ENCODE measurements at places on chromosomes 4 and X.

DNA sequence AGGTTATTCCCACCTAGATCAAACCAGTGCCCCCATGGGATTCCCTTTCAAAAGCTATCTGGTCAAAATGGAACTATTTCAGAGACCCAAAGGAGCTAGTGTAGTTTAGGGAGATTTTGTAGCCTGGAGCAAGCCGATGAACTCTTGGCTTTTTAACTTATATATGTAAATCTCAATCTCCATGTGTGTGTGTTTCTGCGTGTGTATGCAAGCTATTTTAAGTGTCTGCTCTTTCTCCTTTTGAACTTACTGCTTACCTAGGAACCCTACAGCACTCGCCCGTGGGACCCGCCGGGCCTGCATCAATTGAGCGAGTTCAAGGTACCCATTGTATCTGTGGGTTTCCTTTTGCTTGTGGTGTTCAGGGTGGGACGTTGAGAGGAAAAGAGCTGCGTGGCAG lies 10.4 kb downstream of the CSTF2 start:
- no peak for DNase-seq

- DNase-seq, result peak; percentile 35
Observed at GRCh38 chr4:17347445-17347844, 164.4 kb downstream of the QDPR start.

DNA sequence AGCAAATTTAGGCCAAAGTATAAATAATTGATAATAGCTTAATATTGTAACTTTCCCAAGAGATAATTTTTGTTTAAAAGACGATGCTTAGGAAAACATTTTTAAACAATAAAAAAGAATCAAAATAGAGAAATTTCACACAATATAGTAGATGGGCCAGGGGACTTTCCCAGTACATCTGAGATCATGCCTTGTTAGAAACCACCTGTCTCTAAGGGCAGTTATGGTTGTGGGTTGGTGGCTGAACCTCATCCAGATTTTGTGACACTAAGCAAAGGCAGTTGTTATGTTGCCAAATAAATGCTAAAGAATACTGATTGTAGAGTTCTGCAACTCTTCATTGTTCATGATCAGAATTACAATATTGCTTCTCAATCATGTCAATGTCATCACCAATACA lies 270.6 kb downstream of the BANK1 start:
- no peak for DNase-seq

DNA sequence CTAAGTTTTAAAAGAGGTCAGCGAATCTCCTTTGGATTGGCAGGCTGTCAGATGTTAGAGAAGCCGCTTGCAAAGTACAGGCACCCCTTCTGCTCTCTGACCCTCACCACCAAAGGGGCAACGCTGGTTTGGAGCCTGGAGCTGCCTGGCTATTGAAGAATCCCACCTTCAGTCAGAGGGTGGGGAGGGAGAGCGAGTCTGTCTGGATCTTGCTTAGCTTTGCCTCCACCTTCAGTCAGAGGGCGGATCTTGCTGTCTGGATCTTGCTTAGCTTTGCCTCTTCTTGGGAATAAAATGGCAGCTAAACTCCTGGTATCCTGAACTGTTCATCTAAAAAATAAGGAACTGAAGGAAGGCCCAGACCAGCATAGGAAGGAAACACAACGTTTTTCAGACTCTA lies 7.3 kb downstream of the CCDC110 start:
- no peak for DNase-seq

GRCh38 chr4:185358514-185358913 lies 37.2 kb downstream of the LRP2BP start:
- no peak for DNase-seq

GRCh38 chrX:31388946-31389345 lies 317.1 kb upstream of the FTHL17 start:
- no peak for DNase-seq

- DNase-seq, result no peak
Observed at GRCh38 chr4:15501941-15502340, 32.3 kb downstream of the CC2D2A start.

Data from thyroid gland (tissue), 4 donors.